ENCODE measurements at places on chromosomes 1 and 21. TPM values are rescaled to one million over a fixed set of nuclear protein-coding genes. Genes with fewer than 3 reads are reported as not detected.

Gene FCRL2
- 254 TPM for polyA plus RNA-seq

Gene SPRR1B
- not detected for polyA plus RNA-seq

GRCh38 chr1:227919906-227920305 is 27.8 kb downstream of the WNT9A start:
- no peaks in the 10 kb centered on the region for H3K27me3 ChIP-seq
- no peak for DNase-seq
- no peak overlapping the region for H3K27ac ChIP-seq
- no peaks in the 10 kb centered on the region for H3K36me3 ChIP-seq

GRCh38 chr1:64248065-64248464 is 44.6 kb downstream of the UBE2U start:
- H3K36me3 ChIP-seq: no peaks in the 10 kb centered on the region
- H3K4me1 ChIP-seq: peaks cover 13% of the 10 kb centered on the region
- no peak overlapping the region for H3K27ac ChIP-seq
- no peak for DNase-seq

DNA sequence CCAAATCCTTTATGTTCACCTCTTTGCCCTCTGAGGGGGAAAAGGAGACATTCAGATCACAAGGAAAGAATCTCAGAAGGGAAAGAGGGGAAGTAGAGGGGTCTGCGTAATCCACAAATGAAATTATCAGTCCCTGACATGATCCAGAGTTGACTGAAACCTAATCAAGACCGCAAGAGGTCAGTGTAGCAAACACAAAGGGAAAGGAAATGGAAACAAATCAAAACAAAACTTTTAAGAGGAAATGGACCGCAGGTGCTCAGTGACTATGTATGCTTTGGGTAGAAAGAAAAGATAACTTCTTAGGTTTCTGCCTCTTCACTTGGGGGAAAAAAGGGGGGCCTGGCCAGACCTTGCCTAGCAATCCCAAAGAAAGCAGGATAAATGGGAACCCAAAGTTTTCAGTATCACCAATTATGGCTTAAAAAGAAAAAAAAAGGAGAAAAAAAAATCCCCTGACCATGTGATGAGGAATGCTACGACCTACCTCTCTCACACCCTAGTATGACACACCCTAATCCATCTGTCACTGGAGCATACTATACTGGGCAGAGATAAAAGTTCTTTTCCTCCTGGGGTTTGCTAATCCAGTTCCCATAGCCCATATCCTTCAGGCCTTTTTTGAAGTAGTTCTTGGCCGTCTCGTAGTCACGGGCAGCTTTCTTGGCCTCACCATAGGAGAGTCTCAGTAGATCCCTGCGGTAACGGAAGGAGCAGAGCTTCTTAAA is 16.9 kb downstream of the CHRNB2 start:
- H3K36me3 ChIP-seq: peaks cover 94% of the 10 kb centered on the region
- peaks cover 4% of the 10 kb centered on the region for H3K4me1 ChIP-seq
- no peak overlapping the region for H3K27ac ChIP-seq
- no peak overlapping the region for H3K4me3 ChIP-seq

- peak; percentile 52 for DNase-seq
- H3K27ac ChIP-seq: peak overlapping the region; percentile 74
- H3K4me1 ChIP-seq: peaks cover 72% of the 10 kb centered on the region
- H3K27me3 ChIP-seq: no peaks in the 10 kb centered on the region
- no peaks in the 10 kb centered on the region for H3K36me3 ChIP-seq
Measured at GRCh38 chr1:1858382-1859086, 32.4 kb downstream of the GNB1 start.

DNA sequence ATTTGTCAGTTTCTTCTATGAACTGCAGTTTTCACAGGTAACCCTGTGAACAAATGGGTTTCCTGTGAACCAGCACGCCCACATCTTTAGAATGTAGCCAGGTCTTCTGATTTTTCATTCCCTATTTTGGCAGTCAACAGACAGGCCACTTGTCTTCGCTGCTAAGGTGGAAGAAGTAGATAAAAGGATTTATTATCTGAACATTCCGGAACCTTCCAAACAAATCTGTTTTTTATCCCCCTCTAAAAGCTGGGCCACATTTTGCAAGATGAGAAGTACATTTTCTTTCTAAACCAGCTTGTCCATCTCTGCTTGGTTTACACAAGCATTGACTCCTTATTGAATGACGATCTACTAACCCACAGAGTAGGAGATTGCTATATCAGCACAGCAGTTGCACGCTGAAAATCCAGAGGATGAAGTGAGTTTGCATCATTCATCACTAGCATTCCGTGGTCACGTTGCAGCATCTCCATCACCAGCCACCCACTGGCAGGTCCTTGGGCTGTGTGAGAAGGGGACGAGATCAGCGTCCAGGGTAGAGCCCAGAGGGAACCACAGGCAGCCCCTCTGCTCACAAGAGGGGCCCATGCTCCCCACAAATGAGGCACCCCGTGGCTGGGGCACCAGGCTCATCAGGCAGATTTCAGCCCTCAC is 83.5 kb downstream of the TOMM20 start:
- peaks cover 21% of the 10 kb centered on the region for H3K4me1 ChIP-seq
- no peaks in the 10 kb centered on the region for H3K27me3 ChIP-seq
- H3K4me3 ChIP-seq: no peak overlapping the region
- H3K27ac ChIP-seq: no peak overlapping the region

DNA sequence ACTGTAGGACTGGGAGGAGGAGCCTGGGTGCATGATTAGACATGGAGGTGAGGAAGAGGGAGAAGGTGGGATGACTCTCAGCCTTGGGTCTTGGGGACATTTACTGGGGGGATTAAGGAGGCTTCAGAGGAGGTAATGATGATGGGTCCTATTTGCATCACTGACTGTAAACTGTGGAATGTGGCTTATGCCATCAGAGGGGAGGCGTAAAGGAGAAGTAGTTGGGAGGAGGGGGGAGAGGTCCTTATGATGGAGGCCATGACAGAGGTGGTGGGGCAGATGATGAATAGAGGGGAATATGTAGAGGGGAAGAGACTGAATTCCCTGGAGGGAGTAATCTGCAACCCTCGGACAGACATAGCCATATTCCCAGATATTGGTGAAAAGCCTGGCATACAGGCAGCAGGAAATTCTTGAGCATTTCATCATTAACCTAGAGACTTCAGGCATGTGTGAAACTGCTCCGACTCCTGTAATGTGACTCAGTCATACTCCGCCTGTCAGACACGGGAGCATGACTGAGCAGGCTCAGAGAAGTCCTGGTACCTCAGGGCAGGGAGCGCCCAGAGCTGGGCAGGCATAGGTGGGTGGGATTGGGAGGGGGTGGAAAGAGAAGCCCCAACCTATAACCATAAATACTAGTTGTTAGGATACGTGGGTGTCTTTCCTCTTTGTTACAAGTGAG is 8.0 kb upstream of the LCE5A start:
- no peaks in the 10 kb centered on the region for H3K36me3 ChIP-seq
- no peaks in the 10 kb centered on the region for H3K27me3 ChIP-seq
- no peak overlapping the region for H3K27ac ChIP-seq

- no peak for DNase-seq
- no peak overlapping the region for H3K4me3 ChIP-seq
- H3K4me1 ChIP-seq: no peaks in the 10 kb centered on the region
- no peak overlapping the region for H3K27ac ChIP-seq
- H3K36me3 ChIP-seq: no peaks in the 10 kb centered on the region
- H3K27me3 ChIP-seq: no peaks in the 10 kb centered on the region
Measured at GRCh38 chr1:62367005-62367557, 47.8 kb upstream of the KANK4 start.

GRCh38 chr1:110455151-110455550 is 4.2 kb downstream of the PROK1 start:
- H3K4me3 ChIP-seq: no peak overlapping the region
- DNase-seq: no peak
- H3K27me3 ChIP-seq: no peaks in the 10 kb centered on the region
- no peaks in the 10 kb centered on the region for H3K4me1 ChIP-seq
- H3K36me3 ChIP-seq: no peaks in the 10 kb centered on the region

DNA sequence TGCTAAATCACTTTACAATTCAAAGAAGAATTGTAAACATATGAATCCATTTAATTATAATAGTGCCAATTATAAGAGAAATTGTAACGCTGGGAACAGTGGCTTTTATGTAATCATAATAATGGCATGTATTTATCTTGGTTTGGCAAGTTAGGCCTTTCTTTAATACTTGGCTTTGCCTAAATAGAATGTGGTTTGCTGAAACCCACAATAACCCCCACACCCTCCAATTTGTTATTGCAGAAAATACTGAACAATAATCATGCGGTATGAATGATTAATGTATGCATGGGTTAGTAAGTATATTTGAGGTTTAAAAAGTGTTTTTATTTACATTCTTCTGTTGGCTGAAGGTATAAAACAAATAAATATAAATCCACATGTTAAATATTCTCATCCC is 138.2 kb downstream of the NFIA start:
- DNase-seq: no peak
- no peaks in the 10 kb centered on the region for H3K4me1 ChIP-seq

DNA sequence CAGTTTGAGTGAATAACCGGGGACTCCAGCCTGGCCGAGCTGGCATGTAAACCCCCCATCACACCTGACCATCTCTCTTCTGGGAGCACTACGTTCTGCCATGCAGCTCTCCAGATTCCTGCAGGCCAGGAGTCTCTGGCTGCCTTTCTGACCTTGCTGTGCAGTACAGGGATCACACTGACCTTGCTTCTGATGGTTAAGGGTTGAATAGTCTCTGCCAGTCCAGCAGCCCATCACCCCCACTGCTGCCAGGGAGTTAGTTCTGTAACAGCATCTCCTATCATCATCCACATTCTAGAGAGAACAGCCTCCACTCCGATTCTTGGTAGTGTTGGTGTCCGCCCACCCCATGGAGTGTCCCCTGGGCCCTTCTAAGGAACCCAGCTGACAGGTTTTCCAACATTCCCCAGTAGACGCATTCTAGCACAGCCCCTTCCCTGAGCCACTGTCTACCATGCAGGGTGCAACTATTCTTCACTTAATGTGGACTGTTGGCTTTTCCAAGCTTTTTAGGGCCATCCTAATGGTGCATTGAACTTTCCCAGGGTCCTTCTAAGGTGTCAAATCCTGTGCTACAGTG is 109.8 kb downstream of the RIPK4 start:
- H3K27me3 ChIP-seq: peaks cover 3% of the 10 kb centered on the region
- H3K4me1 ChIP-seq: no peaks in the 10 kb centered on the region
- no peak overlapping the region for H3K27ac ChIP-seq
- H3K4me3 ChIP-seq: no peak overlapping the region
- H3K36me3 ChIP-seq: no peaks in the 10 kb centered on the region

- peaks cover 17% of the 10 kb centered on the region for H3K27me3 ChIP-seq
- H3K27ac ChIP-seq: no peak within 1 kb of the TSS
- H3K4me1 ChIP-seq: peaks cover 12% of the 10 kb centered on the region
- no peaks in the 10 kb centered on the region for H3K36me3 ChIP-seq
- H3K4me3 ChIP-seq: peak within 1 kb of the TSS; percentile 25
Measured at GRCh38 chr1:204213668-204214662, at the start of gene GOLT1A. Gene GOLT1A, minus strand, starts transcription at chr1:204213988. Its CDS starts 82 bp downstream, at chr1:204213906.

Data from B cell (primary cell).